ENCODE measurements at places on chromosomes 3 and 15.
A peak's percentile ranks its signal among the peaks of the same experiment; 100 is the strongest.

DNA sequence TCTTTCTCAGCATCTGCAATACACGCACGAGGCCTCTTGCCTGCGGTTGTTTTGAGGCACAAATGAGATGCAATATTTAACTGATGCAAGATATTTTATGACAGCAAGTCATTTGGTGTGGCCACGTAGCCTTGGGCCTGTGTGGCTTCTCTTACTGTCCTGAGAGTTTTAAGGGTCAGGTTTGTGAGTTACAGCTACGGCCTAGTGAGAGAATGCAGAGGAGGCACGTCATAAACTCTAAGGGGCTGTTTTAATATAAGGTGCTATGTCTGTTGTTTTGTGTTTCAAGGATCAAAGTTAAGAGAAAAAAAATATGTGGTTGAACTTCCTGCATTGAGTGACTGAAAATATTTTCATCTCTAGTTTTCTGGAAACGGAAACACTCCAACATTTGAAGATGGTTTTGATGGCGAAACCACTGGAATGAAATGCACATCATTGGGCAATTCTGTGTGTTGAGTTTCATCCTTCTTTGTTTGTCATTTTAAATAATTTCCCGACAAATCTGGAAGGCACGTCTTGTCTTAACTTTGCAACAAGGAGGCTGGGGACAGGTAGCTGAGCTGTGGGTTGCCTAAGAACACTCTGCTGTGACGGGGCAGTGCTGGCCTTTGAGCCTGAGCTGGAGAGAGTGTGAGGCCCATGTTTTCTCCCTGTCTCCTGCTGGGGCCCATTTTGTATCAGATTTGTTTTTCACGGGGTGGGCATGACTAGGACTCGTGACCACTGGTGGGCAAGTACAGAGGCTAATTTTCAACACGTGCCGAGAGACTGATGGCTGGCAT is 5.1 kb downstream of the APBA2 start:
- DNase-seq = no peak

DNA sequence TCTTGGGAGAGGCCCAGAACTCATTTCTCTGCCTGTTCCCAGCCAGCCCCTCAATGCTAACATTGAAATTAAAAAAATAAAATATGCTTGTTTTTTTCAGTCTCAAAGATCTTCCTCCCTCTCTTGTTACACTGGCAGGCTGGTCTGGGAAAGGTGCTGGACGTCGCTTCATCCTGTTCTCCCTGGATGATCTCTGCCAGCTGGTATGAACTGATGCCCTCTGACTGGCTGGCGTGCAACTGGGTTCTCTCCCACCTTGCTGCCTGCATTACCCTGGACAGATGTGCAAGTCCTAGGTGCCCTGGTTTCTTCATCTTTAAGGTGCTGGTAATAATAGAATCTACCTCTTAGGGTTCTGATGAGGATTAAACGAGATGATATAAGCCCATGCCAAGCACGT is 263.9 kb upstream of the PROK2 start:
- no peak for DNase-seq

- DNase-seq = peak; percentile 40
Observed at GRCh38 chr3:123026565-123027291, 835 bp downstream of the SEMA5B start.

- no peak for DNase-seq
Observed at GRCh38 chr3:136733317-136733833, 18.8 kb downstream of the STAG1 start.

- DNase-seq = no peak
Observed at GRCh38 chr3:42078677-42079076, 12.5 kb upstream of the TRAK1 start.

- DNase-seq = no peak
Observed at GRCh38 chr15:83435202-83435601, 11.9 kb upstream of the SH3GL3 start.

GRCh38 chr15:96586901-96587300 is 256.4 kb downstream of the NR2F2 start:
- no peak for DNase-seq

DNA sequence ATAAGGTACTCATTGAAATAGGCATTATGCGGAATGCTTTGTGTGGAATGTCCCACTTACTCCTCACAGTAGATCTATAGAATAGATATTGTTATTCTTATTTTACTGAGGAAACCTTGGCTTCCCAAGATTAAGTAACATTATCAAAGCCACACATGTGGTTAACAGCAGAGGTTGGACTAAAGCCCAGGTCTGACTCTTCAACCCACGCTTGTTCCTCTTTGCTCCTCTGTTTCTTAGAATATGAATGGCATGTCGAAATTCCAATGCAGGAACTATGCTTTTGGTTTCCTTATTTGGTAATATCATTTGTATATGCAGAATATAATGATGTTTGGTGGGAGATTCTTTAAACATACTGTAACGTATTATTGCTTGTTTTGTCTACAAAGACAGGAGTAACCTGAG is 818.8 kb upstream of the LMCD1 start:
- no peak for DNase-seq

DNA sequence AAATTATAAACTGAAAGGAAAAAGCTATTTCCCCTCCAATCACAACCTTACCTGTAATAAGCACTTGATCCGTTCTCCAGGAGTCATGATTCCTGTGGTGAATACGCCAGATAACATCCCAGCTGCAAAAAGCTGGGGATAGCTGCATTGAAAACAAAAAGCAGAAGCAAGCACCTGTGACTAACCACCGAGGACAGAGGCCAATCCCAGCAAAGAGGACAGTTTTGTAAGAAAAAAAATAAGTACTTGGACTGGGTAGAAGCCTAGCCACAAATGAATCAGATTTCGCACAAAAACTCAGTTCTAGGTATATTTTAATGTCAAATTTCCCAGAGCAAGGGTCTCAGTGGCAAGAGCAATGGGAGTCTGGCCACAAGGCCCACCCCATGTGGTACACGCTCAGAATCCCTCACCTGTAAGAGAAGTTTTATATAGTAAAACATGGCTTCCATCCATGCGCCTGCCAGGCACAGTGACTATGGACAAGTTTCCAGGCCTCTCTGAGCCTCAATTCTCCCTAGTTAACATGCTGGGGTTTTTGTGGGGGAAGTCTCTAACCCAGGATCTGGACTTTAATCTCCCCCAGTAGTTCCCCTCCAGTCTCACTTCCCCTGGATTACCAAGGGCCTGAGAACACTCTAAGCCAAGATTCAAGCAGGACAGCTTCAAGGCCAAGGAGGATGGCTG is 19.2 kb downstream of the SLC25A20 start:
- no peak for DNase-seq

GRCh38 chr3:46903341-46904302 is 26.1 kb downstream of the PTH1R start:
- no peak for DNase-seq

DNA sequence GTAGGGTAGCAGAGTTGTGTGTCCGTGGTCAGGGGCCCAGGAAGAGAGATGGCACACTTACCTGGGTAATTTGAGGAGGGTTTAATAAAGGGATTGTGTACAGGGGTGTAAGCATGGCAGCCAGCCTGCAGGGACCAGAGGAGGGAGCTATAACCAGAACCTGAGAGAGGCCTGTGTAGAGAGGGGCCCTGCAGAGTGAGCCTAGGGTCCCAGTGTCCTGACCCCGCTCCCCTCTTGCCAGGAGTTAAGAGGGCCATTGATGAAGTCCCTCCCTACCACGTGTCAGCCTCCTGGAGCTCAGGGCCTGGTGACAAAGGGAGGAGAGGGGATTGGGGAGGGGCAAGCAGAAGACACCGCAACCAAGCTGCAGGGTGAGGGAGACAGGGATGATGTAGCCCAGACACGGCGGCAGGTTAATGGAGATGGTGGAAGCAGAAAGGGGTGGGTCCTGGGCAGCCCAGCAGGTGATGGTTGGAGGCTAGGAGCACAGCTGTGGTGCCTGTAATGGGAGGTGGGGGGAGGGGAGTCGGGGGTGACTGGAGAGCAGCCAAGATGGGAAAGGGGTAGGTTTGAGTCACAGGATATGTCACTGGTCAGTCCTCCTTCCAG is 165.4 kb upstream of the TOPAZ1 start:
- no peak for DNase-seq

DNA sequence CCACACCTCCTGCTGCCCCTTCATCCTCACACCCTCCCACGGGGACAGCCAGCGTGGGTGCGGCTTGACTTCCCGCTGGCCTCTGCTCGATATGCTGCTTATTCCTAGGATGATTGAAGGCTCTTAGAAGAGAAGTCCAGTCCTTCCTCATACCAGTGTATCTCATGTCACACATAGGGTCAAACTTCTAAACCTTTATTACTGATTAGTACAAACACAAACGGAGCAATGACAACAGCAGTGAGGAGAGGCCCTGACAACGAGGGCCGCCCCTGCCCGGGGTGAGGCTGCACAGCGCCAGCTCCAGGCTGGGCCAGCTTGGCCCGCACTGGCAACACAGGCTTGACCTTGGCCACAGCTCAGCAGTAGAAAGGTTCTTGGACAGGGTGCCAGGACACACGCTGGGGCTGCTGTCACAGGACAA is 3.7 kb downstream of the CIB1 start:
- no peak for DNase-seq

- peak; percentile 88 for DNase-seq
Observed at GRCh38 chr15:79168922-79169456, 78.4 kb upstream of the RASGRF1 start.

DNA sequence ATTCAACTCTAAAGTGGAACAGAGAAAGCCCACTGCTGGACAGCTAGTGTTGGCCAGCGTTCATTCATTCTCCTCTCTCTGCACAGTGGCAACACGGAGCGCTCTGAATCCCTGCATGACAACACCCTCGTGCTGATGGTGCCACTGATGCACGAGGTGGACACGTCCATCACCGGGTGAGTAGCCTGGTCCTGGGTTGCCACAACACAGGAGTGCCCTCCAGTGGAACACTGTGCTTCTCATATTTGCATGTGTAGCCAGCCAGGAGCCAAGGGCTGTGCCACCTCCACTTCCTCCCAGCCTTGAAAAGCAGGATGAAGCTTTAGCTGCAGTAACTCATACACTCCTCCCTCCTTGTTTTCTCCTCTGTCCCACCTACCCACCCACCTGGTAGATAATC is 120.0 kb upstream of the CTDSPL start:
- peak; percentile 38 for DNase-seq

DNA sequence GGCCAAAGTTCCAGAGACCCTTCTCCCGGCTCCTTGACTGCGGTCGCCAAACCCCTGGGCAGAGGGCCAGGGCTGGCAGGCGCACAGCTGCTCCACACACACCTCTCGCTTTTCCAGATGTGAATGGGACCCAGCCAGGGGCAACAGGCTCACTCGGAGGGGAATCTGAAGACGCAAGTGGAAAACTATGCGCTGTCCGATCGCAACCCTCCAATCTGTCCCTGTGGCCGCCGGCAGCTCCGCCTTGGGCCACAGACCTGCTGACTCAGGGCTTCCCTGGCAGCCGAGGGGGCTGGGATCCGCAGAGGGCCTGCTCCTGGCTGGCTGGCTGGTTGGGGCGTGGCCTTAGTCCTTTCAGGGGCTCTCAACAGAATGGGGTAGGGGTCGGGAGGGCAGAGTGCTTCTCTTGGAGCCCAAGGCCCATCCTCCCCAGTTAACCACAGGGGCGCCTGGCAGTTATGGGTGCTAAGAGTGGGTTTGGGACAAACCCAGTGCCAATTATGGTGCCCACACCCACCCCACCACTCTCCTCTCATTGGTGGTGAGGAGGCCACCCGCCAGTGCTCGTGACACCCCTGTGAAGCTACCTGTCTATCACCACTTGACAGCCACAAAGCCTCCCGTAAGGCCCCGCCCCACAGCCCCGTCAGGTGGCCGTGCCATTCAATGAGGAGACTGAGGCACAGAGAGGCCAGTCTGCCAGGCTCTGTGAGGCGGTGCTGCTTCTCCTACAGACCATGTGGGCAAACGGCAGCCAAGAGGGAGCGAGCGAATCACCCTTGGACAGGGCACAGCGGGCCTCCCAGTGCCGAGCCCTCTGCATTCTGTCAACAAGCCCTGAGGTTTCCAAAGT is 53.8 kb downstream of the IQSEC1 start:
- DNase-seq = no peak

DNA sequence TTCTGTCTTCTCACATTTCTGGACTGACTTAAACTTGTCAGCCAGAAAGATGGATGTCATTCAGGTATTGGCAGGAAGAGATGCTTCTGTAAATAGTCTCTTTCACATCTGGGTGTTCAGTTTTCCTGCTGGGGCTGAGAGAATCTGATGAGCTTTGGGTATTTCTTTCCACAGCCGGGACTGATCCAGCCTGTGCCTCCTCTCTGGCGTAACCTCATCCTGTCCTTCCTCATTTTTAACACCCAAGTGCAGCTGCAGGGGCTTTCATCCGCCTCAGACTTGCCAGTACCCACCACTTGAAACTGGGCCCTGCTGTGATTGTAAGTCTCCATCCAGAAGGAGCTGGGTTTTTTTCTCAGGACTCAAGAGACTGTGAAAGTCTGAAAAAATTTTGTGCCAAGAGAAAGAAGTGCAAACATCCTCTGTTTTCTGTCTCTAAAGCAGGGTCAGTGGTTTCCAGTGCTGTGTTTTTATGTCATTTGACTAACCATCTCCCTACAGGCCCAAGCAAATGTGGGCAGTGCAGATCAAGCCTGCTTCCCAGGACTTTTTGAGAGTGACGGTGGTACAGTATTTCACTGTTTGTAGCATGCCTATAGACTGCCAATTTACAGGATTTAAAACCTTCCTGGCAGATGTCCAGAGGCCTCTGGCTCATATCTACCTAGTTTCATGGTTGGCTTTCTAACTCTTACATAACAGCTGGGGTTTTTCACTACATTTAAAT is 342.7 kb downstream of the PTPRG start:
- DNase-seq = no peak

GRCh38 chr3:192130534-192131132 is 596.7 kb downstream of the FGF12 start:
- peak; percentile 66 for DNase-seq

- no peak for DNase-seq
Observed at GRCh38 chr15:39624806-39625205, 43.9 kb downstream of the THBS1 start.

DNA sequence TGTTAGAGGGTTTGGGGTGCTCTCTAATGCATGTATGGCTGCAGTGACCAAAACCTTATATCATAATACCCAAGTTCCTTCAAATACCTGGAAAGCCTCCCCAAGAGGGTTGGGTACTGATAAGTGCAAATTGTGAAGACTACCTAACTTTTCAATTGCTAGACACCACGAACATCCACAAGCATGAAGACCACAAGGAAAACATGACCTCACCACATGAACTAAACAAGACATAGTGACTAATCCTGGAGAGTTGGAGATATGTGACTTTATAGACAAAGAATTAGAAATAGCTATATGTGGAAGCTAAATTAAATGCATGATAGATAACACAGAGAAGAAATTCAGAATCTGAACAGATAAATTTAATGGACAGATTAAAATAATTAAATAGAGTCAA is 23.9 kb upstream of the AADACL2 start:
- DNase-seq = no peak

GRCh38 chr3:8328967-8329366 is 172.7 kb upstream of the LMCD1 start:
- no peak for DNase-seq

GRCh38 chr15:25427861-25428260 is 11.0 kb downstream of the UBE3A start:
- no peak for DNase-seq

GRCh38 chr3:65173841-65174240 is 486.0 kb upstream of the ADAMTS9 start:
- DNase-seq = no peak

DNA sequence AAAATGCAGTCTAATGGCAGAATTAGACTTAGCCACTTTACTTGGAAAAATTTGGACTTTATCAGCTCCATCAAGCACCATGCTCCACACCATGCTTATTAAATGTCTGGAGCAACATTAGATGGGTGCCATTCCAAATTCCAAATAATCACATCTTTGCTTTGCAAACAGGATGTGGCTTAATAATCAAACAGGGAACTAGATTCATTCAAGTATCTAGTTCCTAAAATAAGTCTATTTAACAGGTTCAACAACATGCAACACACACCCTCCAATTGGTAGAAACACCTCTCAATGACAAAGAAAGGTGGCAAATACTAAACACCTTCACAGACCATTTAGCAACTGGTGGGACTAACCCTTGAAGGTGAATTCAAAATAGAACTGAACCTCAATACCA is 3.5 kb downstream of the HEXA start:
- DNase-seq = no peak
